GM12864 (cell line): ENCODE measurements at places on chromosomes 3 and 15.

GRCh38 chr15:50261981-50262380, 3.5 kb downstream of the HDC start:
- no peak for DNase-seq

- no peak for DNase-seq
These were observed 2.2 kb upstream of the SENP2 start for GRCh38 chr3:185583925-185584324.

GRCh38 chr3:58034738-58035523, 26.7 kb downstream of the FLNB start:
- DNase-seq = peak; percentile 81

DNA sequence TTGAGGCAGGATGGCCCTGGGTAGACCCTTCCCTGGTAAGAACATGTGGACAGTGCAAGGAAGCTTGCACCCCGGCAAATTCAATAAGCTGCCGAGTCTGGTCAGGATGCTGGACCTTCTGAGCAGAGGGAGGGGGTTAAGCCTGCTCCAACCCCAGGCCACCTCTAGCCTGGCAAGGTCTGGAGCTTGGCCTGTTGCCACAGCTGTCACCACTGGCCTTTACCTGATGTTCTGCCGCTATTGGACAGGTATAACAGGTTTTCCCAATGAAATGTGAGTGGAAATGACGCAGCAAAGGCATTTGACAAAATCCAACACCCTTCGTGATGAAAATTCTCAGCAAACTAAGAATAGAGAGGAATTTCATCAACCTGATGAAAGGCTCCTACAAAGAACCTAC, 699 bp upstream of the MESP1 start:
- no peak for DNase-seq

DNA sequence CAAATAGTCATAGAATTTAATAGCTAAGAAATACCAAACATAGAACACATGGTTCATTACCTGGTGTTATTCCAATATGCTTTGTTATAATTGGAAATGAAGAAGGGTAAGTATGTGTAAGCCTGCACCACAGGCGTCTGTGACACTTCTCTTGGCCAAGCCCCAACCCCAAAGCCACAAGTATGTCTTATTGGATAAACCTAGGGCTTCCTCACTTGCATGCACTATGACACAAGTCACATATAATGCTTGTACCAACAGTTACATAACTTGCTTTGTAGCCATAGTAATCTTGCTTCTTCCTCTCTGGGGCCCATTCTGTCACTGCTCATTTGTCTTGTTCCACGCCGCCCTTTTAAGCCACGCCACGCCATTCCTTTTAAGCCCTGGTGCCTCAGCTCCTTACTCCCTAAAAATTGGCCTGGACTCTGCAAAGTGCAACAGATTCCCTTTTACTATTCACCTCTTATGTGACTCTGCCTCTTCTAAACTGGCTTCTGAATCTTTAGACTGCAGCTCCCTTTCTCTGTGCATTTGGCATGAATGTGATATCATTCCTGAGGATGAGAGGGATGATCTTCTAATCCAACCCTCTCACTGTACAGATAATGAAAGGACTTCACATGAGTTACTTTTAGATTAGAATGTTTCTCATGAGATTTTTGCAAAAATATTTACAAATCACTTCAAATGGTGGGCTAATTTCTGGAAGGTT, 48.1 kb upstream of the EPHA3 start:
- no peak for DNase-seq

DNA sequence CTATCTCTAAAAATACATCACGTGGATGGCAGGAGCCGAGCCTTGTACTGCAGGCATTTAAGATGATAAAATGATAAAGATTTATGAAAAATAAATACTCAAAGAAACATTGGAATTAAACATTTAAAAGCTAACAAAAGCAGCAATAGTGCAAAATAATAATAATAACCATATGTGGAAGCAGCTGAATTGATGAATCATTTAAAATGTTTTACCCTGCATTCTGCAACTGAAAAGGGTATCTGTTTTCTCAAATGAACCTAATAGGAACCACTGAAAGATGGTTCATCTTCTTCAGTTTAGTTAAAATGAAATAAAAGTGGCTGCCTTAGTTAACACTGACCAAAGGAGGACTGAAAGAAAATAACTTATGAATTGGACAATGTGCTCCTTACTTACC, 436.1 kb downstream of the TUSC7 start:
- no peak for DNase-seq

DNA sequence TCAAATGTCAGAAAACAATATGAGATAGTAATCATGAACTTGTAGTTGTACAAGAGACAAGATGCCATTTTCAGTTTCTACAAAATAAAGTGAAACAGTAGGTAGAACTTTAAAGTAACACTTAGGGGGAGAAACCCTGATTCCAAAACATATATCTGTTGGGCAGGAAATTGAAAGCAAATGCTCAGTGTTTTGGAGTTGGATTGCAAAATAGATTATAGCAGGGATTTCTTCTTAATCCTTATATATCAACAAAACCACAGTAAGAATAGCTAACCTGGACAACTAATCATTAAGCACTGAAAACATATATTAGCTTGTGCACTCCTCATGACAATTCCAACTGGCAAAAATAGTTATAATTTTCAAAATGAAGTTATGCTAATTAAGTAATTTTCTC, 46.9 kb downstream of the COMMD2 start:
- no peak for DNase-seq

- no peak for DNase-seq
These were observed 18.9 kb downstream of the SRGAP3 start for GRCh38 chr3:9230596-9230995.

DNA sequence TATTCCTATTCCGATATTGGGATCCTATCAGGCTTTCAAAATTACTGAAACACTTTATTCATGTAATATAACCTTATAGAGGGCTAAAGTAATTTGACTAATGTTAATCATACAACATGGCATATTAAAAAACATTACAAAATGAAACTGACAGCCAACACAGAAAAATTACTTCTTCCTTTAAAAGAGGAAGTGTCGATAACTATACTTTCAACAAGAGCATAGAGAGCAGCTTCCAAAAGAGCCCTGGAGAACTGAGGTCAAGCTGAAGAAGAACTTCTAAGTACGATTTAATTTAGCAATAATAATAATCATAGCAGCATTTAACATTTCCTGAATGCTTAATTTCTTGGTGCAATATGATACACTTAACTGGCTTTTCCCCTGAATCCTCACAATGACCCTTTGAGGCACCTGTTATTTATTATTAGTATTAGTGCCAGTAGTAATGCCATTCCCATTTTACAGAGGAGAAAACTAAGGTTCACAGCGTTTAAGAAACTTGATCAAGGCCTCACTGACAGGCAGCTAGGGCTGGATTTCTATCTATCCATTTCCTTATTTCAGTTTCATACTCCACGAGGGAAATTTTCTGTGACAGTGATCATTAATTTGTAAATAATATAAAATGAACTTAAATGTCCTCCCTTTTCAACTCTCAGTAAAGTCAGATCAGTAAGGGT, 181.6 kb downstream of the CFAP20DC start:
- no peak for DNase-seq
